Osteocyte (in vitro differentiated cells): ENCODE measurements at places on chromosomes 6 and 20.

DNA sequence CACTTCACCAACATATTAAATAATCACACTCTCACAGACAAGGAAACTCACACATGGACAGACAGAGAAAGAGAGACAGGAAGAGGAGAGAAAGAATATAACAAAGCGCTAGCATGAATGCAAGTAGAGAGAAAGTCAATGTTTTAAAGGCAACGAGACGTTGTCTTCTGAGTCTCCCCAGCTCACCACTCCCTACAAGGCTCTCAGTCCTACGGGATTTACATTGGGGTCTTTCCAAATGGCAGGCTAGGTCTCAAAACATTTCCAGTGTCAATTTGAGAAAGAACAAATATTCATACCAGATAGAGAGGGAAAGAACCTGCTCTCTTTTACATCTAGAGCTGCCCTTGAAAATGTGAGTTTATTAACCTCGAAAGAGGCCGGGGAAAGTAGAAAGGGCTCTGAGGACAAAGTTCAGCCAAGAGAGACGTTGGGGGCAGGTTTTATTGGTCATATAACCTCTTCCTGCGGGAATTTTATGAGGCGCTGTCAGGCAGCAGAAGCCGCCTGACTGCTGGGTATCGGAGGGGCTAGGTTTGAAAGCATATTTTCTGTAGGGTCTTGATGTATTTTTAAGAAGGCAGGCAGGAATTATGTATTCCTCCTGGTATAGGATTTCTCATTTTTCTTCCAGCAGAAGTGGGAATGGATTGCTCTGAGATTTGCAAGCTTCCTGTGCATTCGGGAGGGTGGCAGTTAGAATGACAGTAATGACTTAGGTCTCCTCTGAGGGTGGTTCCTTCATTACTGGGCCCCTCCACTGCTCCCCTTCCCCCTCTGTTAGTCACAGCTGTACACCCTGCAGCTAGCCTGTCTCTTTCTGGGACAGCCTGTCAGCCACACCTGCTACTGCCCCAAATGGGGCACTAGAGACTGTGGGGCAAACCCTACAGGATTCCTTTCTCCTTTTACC, 34.4 kb upstream of the KIF16B start:
- no peak overlapping the region for H3K27ac ChIP-seq
- no peak overlapping the region for H3K4me3 ChIP-seq
- peaks cover 4% of the 10 kb centered on the region for H3K27me3 ChIP-seq
- no peaks in the 10 kb centered on the region for H3K36me3 ChIP-seq

DNA sequence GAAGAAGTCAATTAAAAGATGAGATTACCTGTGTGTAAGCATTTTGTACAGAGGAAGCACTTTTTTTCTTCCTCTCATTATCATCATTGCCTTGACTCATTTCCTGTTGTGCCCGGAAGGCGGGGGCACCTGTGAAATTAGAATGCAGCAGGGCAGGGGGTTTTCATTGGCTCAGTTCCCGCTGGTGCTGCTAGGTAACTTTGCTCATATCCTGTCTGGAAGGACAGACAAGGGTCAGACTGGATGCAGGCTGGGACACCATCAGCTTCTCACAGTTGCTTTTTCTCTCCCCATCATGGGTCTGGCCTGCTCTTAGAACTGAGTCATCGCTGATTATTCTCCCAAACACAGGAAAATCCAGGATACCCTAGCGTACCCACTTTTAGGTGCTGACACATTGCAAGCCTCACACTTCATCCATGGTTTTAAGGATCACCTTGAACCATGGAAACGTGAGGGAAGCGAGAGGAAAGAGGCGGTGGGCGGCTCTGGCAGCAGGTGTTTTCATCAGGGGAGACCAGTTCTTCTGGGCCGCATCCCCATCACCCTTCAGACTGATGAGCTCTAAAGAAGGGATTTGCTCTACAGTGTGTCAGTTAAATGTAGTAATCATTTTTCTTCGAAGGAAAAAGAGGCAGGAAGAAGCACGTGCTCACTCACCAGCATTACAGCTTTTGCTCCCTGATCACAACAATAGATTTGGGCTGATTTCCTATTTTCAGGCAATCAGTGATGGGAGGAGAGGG, 195.7 kb upstream of the SASH1 start:
- peaks cover 5% of the 10 kb centered on the region for H3K4me1 ChIP-seq
- H3K4me3 ChIP-seq = no peak overlapping the region
- no peak for DNase-seq
- no peaks in the 10 kb centered on the region for H3K27me3 ChIP-seq
- H3K27ac ChIP-seq = no peak overlapping the region

DNA sequence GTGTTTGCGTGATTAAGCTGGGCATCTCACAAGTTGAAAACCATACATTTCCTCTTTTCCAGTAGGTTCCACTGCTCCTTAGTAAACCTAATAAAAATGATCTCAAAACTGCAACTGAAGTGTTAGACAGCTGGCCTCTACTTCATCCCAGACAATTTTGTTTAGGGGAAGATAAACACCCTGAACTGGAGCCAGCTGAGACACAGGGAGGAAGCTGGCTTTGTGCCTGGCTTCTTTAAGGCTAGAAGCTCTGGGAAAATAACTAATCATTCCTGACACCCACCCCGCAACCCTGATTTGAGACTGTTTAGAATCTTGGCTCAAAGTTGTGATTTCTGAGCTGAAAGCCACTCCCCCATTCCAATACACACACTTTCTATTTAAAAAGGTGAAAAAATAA, 11.6 kb downstream of the PTPRT start:
- no peaks in the 10 kb centered on the region for H3K36me3 ChIP-seq
- no peak overlapping the region for H3K4me3 ChIP-seq
- H3K27ac ChIP-seq = no peak overlapping the region
- H3K27me3 ChIP-seq = no peaks in the 10 kb centered on the region

DNA sequence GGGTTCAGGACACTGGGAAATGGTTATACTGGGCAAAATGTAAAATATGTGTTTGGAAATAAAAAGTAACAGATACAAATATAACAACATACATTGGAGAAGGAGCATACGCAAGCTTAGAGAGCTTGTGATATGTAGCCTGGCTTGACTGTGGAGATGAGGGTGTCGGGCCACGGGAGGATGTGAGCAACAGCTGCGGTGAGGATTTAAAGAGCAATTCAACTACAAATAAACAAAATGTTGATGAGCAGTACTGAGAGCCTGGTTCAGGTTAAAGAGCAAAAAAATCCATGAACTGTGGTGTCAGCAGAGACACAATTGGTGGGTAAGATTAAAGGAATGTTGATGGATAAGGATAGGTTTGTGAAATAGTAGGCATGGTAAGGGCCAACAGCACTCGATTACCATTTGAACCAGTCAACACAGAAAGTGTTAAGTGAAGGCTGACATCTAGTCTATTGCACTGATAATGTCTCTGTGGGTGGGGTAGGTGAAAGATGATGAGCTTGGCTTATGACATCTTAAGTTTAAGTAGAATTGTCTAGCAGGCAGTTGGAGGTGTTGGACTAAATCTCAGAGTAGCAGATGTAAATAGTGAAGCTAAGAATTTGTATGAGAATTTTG, 723.2 kb downstream of the EPM2A start:
- H3K4me3 ChIP-seq = no peak overlapping the region
- H3K36me3 ChIP-seq = no peaks in the 10 kb centered on the region
- no peak overlapping the region for H3K27ac ChIP-seq

DNA sequence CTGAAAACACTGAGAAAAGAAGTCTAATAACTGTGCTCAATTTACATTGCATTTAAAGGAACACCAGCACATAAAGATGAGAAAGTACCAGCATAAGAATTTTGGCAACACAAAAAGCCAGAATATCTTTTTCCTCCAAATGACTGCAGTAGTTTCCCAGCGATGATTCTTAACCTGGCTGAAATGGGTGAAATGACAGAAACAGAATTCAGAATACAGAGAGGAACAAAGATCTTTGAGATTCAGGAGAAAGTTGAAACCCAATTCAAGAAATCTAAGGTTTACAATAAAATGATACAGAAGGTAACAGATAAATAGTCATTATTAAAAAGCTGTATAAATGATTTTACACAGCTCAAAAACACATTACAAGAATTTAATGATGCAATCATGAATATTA, 197.0 kb upstream of the EYS start:
- H3K36me3 ChIP-seq = no peaks in the 10 kb centered on the region
- H3K27me3 ChIP-seq = no peaks in the 10 kb centered on the region
- no peak overlapping the region for H3K27ac ChIP-seq
- H3K4me1 ChIP-seq = no peaks in the 10 kb centered on the region
- DNase-seq = no peak

DNA sequence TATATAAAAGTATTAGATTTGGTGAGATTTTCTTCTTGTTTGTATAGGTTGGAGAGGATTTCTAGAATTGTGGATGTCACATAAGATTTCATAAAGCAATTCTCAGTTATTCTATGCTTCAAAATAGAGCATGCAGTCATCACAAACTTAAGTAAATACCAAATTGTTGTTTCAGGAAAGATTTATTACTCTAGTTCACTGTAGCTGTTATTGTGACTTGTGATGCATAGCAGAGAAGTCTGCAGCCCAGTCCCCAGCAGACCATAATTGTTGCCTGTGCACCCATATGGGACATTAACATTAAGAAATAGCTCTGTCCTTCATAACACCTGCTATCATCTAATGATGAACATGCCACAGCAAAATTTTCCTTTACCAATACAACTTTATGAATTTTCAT, 228.0 kb upstream of the FAM83B start:
- no peaks in the 10 kb centered on the region for H3K36me3 ChIP-seq
- H3K4me3 ChIP-seq = no peak overlapping the region
- no peak for DNase-seq
- H3K27me3 ChIP-seq = no peaks in the 10 kb centered on the region
- peaks cover 34% of the 10 kb centered on the region for H3K4me1 ChIP-seq

GRCh38 chr6:15491986-15492269, 170.9 kb downstream of the DTNBP1 start:
- H3K4me1 ChIP-seq = peaks cover 28% of the 10 kb centered on the region
- DNase-seq = no peak
- H3K36me3 ChIP-seq = peaks cover 21% of the 10 kb centered on the region
- H3K27me3 ChIP-seq = no peaks in the 10 kb centered on the region
- no peak overlapping the region for H3K4me3 ChIP-seq
- H3K27ac ChIP-seq = no peak overlapping the region

- no peak overlapping the region for H3K4me3 ChIP-seq
- no peak overlapping the region for H3K27ac ChIP-seq
- no peak for DNase-seq
- H3K36me3 ChIP-seq = no peaks in the 10 kb centered on the region
- H3K4me1 ChIP-seq = no peaks in the 10 kb centered on the region
- H3K27me3 ChIP-seq = peaks cover 22% of the 10 kb centered on the region
Observed at GRCh38 chr6:127608554-127609270, 31.7 kb downstream of the C6orf58 start.

- no peak overlapping the region for H3K4me3 ChIP-seq
- DNase-seq = no peak
- peaks cover 46% of the 10 kb centered on the region for H3K27me3 ChIP-seq
- no peaks in the 10 kb centered on the region for H3K36me3 ChIP-seq
Observed at GRCh38 chr6:127716465-127716864, 139.5 kb downstream of the C6orf58 start.

GRCh38 chr20:60100780-60101179, 142.6 kb downstream of the CDH26 start:
- peaks cover 2% of the 10 kb centered on the region for H3K27me3 ChIP-seq
- H3K36me3 ChIP-seq = no peaks in the 10 kb centered on the region
- no peak overlapping the region for H3K4me3 ChIP-seq
- no peak overlapping the region for H3K27ac ChIP-seq
- no peaks in the 10 kb centered on the region for H3K4me1 ChIP-seq

DNA sequence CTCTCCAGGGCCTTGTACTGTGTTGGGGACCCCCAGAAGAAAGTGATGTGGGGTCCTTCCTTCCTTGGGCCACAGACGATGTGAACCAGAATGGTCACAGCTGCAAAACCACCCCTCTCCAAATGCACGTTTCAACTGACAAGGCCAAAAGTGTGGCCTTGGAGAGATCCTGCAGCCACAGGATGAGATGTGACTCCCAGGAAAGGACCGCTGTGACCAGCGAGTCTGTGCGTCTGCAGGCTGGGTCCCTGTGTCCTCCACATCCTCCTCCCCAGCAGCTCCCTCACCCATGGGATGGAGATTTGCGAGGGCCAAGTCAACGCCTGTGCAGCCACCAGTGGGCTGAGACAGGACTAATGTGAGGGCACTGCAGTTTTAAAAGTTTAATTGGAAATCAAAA, 247.0 kb downstream of the ERMARD start:
- no peak overlapping the region for H3K4me3 ChIP-seq
- no peaks in the 10 kb centered on the region for H3K27me3 ChIP-seq
- no peak overlapping the region for H3K27ac ChIP-seq
- DNase-seq = peak; percentile 62
- H3K4me1 ChIP-seq = no peaks in the 10 kb centered on the region

DNA sequence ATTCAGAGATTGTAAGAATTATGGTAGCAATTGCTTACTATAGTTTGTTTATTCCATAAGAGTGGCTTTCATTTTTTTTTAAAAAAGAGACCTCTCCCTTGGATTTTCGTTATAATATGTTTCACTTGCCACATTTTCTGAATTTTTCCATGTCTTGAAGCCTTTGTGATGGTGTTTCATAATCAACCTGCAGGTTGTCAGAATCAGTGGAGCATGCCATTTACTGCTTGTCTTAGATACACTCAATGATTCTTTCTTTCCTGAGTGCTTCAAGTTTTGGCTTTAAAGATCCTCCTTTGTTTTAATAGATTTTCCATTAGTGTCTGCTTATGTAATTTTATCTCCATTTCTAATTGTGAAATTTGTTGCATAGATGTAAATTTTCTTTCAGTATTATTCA, 31.2 kb downstream of the KCNQ5 start:
- peak overlapping the region; percentile 14 for H3K27ac ChIP-seq
- no peak for DNase-seq
- no peak overlapping the region for H3K4me3 ChIP-seq
- no peaks in the 10 kb centered on the region for H3K27me3 ChIP-seq

DNA sequence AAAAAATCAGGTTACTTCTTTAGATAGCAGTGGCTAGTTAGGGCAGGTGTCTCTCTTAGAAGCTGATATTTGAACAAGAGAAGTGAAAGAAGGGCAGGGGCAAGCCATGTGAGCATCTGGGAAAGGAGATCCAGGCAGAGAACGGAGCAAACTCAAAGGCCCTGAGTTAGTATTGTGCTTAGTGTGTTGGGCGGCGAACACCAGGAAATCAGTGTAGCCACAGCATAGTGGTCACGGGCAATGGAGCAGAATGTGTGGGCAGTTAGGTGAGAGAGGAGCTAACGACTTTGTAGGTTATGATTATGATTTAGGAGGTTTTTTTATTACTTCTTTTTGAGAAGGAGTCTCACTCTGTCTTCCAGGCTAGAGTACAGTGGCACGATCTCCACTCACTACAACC, 229.3 kb downstream of the TMEM242 start:
- no peaks in the 10 kb centered on the region for H3K27me3 ChIP-seq
- DNase-seq = no peak
- H3K4me3 ChIP-seq = no peak overlapping the region
- peaks cover 5% of the 10 kb centered on the region for H3K36me3 ChIP-seq

GRCh38 chr20:58076405-58076804, 152.0 kb downstream of the ANKRD60 start:
- no peak overlapping the region for H3K27ac ChIP-seq
- H3K27me3 ChIP-seq = peaks cover 18% of the 10 kb centered on the region
- H3K4me3 ChIP-seq = no peak overlapping the region
- DNase-seq = peak; percentile 49
- no peaks in the 10 kb centered on the region for H3K36me3 ChIP-seq
- peaks cover 14% of the 10 kb centered on the region for H3K4me1 ChIP-seq
